Motor neuron (in vitro differentiated cells): ENCODE measurements at places on chromosomes 16 and 17. TPM values are rescaled to one million over a fixed set of nuclear protein-coding genes. Genes with fewer than 3 reads are reported as not detected.

- ATAC-seq = no peak
These were observed 29.0 kb downstream of the MYH11 start for GRCh38 chr16:15827709-15828343.

DNA sequence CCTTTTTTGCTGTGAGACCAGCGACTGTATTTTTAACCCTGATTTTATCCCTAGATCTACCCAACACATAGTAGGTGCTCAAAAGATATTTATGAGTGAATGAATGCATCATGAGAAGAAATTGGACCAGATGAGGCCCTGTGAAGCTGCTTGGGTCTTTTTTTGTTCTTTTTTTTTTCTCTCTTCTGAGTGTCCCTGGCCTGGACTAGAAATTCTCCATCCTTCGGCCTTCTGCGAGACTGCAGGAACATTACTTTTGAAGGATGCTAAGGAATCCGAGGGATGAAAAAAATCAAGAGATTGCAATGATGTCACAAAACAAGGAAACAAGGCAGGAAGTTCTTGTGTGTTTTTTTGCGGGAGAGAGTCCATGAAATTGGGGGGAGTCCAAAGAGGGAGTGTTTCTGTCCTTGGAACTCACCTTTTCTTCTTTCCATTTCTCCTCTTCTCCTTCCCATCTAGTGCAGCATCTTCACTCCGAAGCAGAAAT is 560 bp upstream of the RUSF1 start:
- peak; percentile 7 for ATAC-seq

- ATAC-seq = no peak
These were observed 1.5 kb downstream of the FBRS start for GRCh38 chr16:30659507-30660423.

DNA sequence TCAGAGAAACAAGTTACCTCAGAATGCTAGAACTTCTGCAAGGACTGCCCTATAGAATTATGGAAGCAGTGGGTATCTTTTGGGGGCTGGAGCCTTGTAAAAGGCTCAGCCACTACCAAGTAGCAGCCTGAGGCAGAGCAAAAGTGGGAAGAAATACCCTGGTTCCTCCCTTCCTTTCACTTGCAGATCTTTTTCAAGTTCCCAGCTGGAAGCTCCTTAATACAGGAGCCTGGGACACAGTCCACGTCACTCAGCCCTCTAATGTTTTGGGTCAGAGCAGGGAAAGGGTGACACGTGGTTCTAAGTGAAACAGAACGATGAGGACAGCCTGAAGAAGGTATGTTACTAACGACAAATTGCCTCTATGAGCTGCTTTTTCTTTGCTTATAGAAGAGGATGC is 93.1 kb downstream of the CNTNAP4 start:
- no peak for ATAC-seq

DNA sequence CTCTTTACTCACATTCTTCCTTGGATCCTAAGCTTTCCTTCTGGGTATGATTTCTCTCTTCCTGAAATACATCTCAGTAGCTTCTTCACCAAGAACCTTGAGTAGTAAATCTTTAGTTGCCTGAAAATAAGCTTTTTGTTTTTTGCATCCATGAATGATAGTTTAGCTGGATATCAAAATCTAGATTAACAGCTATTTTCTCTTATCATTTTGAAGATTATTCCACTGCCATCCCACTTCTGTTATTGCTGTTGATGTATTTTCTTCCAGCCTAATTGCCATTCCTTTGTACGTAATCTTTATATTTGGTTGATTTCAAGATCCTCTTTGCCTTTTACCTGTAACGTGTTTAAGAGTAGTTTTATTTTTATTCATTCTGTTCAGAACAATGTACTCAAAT is 7.6 kb upstream of the FBXO39 start:
- no peak for ATAC-seq

GRCh38 chr17:71828182-71828596 is 292.6 kb upstream of the SOX9 start:
- no peak for ATAC-seq

GRCh38 chr17:77163001-77163400 is 22.2 kb downstream of the SEC14L1 start:
- ATAC-seq = no peak

GRCh38 chr16:54519161-54519695 is 232.6 kb upstream of the IRX3 start:
- ATAC-seq = no peak

GRCh38 chr17:80394629-80395216 is 20.2 kb upstream of the ENDOV start:
- ATAC-seq = no peak

- ATAC-seq = no peak
These were observed 14.0 kb downstream of the C16orf74 start for GRCh38 chr16:85736921-85737320.

GRCh38 chr17:80415626-80416137 is 715 bp downstream of the ENDOV start:
- ATAC-seq = peak; percentile 12

- ATAC-seq = no peak
These were observed 1.3 kb downstream of the PEMT start for GRCh38 chr17:17590141-17590751.

Gene LGALS9B
- total RNA-seq = not detected in 2 replicates

Gene SLC25A11
- 53.1 and 53.4 TPM in 2 replicates for total RNA-seq

Gene MYH1
- not detected in 2 replicates for total RNA-seq

Gene RPS6KB1
- 21.2 and 28.0 TPM in 2 replicates for total RNA-seq
